ENCODE measurements at places on chromosomes 16 and 17.

- no peak for DNase-seq
Measured at GRCh38 chr17:21061971-21062526, 19.2 kb upstream of the USP22 start.

DNA sequence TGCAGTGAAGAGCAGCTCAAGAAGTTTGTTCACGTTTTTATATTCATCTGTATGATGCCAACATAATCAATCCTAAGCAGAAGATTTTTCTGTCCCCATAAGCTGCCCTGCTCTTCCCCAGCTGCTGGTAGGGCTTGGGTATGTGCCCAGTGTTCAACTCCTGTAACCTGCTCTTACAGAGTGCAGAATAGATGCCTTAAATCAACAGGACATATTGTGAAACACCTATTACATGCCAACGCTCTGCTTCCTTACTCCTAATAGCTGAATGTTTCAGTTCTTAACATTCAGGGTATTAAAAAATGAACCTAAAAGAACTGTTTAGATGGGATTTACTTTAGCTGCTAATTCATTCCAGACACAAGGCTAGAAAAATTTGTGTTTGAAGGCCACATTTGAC, 190.9 kb downstream of the HS3ST3A1 start:
- no peak for DNase-seq

DNA sequence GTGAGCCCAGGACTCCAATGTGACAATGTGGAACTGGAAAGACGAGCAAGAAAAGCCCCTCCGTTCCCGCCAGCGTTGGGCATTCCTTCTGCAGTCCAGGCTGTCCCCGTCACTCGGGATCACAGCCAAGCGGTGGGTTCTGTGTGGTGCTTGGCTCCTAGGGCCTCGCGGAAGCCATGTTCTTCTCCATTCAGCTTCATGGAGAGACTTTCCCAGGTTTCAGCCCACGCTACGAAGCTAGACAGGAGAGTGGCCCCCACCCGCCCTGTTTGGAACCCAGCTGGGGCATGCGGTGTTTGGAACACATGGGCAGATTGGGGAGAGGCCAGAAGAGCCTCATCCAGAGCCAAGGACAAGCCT, 5.8 kb downstream of the LMF1 start:
- no peak for DNase-seq

- no peak for DNase-seq
Measured at GRCh38 chr16:89361751-89362539, 128.4 kb downstream of the ANKRD11 start.

- no peak for DNase-seq
Measured at GRCh38 chr16:56606071-56606475, 2.3 kb upstream of the MT2A start.

GRCh38 chr17:10757067-10757466, 27.2 kb upstream of the TMEM220 start:
- DNase-seq = no peak

DNA sequence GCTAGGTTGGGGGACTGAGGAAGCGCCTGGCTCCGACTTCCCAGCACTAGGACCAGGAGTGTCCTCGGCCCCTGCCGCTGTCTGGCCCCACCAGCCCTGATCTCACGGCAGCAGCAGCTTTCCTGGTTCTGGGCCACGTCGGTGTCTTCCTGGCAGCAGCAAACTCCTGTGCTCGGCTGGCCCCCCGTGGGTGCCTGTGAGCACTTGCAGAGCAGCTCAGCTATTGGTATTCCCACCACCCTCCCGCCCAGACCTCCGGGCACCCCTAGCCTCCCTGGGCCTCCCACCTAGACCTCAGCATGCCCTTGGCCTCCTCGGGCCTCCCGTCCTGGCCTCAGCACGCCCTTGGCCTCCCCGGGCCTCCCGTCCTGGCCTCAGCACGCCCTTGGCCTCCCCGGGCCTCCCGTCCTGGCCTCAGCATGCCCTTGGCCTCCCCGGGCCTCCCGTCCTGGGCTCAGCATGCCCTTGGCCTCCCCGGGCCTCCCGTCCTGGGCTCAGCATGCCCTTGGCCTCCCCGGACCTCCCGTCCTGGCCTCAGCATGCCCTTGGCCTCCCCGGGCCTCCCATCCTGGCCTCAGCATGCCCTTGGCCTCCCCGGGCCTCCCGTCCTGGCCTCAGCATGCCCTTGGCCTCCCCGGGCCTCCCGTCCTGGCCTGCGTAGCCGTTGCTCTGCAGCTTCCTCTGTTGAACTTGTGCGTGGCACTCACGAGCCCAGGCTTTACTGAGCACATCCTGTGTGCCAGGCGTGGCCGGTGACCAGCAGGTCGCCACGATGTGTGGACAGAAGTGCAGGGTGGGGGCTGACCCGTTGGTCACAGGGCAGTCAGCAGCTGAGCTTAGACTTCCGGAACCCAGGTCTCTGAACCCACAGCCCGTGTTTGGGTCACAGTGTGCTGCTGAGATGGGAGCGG, 51.8 kb upstream of the ACSF3 start:
- DNase-seq = no peak

- no peak for DNase-seq
Measured at GRCh38 chr17:50560931-50561745, 623 bp downstream of the CACNA1G start.

DNA sequence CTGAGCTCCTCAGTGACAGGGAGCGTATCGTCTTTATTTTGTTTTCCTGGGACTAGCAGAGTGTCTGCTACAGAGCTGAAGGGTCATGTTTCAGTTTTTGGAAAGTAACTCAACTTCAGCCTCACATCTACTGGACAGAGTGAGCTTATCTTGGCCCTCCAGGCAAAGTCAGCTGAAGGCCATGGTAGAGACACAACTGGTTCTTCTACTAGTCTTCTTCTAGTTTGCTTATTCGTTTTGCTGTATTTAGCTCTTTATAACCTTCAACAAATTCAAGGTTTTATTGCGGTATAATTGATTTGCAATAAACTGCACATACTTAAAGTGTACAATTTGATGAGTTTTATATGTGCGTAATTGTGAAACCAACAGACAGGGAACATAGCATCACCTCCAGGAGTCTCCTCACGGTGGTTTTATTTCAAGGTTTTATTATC, 6.1 kb upstream of the PRKCA start:
- no peak for DNase-seq

- no peak for DNase-seq
Measured at GRCh38 chr17:43909537-43910231, 2.3 kb upstream of the MPP2 start.

DNA sequence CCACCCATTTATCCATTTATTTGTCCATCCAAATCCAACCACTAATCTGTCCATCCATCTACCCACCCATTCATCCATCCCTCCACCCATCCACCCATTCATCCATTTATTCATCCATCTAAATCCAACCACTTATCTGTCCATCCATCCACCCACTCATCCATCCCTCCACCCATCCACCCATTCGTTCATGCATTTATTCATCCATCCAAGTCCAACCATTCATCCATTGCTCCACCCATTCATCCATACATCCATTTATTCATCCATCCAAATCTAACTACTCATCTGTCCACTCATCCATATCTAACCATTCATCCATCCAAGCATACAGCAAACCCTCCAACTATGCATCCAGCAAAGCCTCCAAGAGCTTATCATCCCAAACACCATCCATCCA, 267.3 kb downstream of the XYLT1 start:
- DNase-seq = no peak

- DNase-seq = no peak
Measured at GRCh38 chr17:63772801-63773271, 561 bp downstream of the CCDC47 start.

- no peak for DNase-seq
Measured at GRCh38 chr16:83733301-83733700, 74.5 kb upstream of the HSBP1 start.

DNA sequence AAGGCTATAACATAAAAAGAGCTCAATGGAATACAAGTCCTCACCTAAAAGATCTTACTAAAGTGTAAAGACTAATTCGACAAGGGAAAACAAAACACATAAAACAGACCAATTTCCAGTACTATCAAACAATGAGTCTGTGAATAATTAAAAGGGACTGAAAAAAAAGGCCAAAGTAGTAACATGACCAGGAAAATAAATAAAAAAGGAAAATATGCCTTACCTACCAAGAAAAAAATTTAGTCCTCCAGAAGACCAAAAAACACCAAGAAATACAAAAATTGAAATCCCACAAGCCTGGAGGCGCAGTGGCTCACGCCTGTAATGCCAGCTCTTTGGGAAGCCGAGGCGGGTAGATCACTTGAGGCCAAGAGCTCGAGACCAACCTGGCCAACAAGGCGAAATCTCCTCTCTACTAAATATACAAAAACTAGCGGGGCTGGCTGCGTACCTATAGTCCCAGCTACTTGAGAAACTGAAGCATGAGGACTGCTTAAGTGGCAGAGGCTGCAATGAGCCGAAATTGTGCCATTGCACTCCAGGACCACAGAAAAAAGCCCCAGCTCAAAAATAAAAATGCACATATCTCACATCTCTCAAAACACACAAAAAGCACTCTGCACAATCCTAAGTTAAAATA, 60.8 kb downstream of the TEX14 start:
- DNase-seq = no peak

DNA sequence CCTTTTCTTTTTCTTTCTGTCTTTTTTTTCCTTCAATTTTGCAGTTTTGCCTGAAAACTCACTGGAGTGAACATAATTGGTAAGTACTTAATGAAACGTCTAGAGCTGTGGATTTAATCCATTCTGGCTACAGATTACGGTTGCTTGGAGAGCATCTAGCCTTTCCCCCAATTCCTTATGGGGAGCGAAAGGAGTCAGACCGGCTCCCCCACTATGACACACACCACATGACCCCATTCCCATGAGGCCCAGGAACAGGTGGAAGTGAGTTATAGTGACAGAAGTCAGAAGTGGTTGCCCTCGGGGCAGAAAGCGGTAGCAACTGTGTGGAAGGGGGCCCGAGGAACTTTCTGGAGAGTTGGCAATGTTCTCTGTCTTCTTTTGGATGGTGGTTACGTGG, 41.2 kb downstream of the EMP2 start:
- DNase-seq = no peak

GRCh38 chr17:78497115-78497540, 80.1 kb downstream of the DNAH17 start:
- no peak for DNase-seq

- DNase-seq = no peak
Measured at GRCh38 chr16:85582229-85582991, 30.7 kb upstream of the GSE1 start.

DNA sequence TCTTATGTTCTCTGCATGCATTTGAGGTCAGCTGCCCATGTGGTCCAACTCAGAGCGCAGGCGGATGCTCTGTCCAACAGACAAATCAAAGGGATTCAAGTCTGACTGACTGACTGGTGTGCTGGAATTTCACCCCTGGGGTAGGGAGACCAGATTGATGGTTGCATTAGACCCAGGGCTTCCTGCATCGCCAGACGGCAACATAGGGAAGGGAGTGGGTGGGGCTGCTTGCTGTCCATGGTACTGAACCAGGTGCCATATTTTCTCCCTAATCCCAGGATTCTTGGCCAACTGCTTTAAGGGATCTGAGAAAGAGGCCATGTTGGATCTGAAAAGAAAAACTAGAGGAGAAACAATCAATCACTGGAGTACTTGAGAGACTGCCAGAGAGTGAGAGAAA, 332.0 kb downstream of the XYLT1 start:
- DNase-seq = no peak

- no peak for DNase-seq
Measured at GRCh38 chr16:5025171-5025632, 8.5 kb downstream of the NAGPA start.

GRCh38 chr17:31692027-31692426, 167.0 kb downstream of the COPRS start:
- DNase-seq = no peak

DNA sequence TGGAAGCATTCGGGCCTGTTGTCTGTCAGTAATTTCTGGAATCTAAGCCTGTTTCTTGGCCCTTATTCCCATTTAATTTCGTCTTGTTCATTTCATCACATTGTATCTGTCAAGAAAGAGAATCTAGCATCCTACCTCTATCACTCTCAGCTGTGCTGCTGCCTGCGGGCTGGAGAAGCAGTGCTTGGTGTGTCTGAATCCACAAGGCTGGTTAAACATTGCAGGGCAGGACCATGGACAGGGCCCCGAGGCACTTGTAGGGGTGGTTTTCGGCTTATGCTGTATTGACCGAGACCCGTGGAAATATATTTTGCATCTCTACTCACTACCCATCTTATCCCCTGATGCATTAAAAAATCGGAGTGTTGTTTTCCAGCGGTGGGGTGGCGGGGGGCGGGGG, 3.1 kb downstream of the RAB11FIP4 start:
- DNase-seq = no peak

DNA sequence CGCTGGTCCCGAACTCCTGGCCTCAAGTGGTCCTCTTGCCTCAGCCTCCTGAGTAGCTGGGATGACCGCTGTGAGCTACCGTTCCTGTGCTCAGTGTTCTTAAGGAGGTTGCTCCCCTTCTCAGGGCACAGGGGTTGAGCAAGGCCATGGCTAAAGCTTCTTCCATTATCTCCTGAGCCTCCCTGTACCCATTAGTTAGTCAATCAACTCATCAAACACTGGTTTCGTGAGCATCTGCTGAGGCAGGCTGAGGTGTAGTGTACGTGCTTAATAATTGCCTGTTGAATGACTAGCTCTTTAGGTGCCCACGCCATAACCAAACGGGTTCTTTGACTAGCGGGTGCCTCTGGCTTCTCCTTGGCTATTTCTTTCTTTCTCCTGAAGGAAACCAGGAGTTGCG, 11.7 kb downstream of the SGCA start:
- DNase-seq = no peak

DNA sequence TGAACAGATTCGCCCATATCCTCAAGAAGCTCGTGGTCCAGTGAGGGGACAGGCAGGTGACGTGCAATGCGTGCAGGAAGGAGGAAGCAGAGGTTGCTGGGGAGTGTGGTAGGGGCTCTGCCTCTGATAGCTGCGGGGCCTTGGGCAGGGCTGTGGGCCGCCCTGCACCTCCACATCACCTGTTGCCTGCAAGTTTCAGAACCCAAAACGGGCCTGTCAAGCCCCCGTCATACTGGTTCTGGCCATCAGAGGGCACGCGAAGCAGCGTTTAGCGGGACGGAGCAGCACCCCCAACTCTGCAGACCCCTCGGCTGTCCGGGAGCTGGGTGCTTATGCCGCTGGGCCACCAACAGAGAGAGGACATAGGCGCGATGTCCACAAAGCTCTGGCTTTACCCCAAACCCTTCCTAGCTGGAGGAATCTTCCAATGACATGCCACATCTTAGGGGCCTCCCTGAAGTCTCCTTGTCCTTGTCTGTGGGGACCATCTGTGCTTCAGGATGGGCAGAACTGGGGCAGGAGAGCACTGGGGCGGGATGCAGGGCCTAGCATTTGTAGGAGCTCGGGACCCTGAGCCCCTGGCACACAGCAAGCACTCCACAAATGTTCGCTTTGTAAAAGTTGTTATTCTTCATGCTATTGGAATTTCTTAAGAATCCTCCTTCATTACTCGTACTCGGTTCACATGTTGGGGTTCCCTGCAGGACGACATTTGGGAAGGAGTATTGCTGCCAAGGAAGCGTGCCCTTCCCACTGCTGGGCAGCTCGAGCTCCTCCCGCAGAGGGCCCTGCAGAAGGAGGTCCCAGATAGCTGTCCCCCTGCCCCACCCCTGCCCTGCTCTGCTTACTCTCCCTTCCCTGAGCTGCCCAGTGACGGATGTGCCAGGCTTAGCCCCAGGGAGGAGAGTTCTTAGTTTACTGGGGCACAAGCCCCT, 64.3 kb downstream of the CNGB1 start:
- DNase-seq = no peak

All from stimulated activated CD8-positive, alpha-beta memory T cell treated with anti-CD3 and anti-CD28 coated beads, Interleukin-15, amount 100 ng/mL, for 4 hours (primary cell).